Right lobe of liver (tissue), 6 donors: ENCODE measurements at places on chromosomes 16 and 17.
A peak's percentile ranks its signal among the peaks of the same experiment; 100 is the strongest.

DNA sequence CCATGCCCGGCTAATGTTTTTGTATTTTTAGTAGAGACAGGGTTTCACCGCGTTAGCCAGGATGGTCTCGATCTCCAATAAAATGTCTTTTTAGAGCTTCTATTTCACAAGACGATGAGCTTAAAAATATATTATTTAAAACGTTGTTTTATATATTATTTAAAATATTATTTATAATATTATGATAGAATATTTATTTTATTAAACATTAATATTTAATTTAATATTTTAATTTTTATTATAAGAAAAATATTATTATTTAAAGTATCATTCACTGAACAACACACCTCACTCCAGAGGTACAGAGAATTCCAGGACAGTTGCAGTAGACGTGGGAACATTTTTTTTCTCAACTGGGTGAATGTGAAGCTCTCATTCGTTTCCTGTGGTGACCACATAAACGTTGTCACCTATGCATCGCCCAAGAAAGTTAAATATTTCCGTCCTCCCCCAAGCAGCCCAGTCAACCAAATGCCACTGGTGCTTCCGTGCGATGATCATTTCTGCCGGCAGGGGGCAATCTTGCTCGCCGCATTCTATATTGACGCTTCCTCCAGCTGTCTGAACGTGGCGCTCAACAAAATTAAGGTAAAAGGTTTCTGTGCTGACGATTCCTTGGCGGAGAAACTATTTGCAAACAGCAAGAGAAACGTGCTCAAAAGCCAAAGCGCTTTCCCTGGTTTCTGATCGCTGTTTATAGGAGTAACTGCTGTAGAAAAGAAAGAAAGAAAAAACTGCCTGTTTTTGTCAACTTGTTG is 41.7 kb upstream of the PRSS54 start:
- peak; percentile 81 for DNase-seq

DNA sequence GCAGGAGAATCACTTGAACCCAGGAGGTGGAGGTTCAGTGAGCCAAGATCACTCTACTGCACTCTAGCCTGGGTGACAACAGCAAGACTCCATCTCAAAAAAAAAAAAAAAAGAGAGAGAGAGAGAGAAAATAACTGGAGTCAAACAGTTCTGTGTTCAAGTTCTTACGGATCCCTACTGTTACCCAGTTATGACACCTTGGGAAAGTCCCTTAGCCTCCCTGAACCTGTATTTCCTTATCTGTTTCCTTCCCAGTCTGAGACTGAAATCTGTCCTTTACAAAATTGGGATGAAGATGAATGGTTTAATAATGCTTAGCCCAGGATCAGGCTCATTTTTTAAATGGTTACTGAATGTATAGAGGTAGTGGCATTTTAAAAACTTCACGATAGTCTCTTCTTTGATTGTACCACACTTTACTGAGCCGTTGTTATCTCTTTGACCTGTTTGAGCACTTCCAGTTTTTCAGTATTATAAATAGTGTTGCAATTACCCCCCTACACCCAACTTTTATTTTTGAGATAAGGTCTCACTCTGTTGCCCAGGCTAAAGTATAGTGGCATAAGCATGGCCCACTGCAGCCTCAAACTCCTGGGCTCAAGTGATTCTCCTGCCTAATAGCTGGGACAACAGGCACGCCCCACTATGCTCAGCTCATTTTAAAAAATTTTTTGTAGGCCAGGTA is 17.1 kb downstream of the ZNF768 start:
- no peak for DNase-seq

DNA sequence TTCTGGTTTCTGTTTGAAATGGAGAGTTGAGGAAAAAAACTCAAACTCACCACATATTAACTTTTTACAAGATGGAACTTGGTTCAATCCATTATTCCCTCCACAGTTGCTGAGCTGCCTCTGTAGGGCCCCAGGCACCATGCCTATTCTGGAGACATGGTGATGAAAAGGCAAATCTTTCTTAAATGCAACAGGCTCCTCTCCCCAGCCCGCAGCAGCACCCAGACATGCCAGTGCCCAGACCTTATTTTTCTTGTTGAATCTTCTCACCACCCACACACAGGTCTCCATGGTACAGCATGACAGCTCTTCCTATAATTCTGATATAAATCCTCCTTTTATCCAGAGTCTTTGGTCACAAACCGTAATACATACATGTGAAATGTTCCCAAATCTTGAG is 7.6 kb downstream of the CYTH1 start:
- no peak for DNase-seq

DNA sequence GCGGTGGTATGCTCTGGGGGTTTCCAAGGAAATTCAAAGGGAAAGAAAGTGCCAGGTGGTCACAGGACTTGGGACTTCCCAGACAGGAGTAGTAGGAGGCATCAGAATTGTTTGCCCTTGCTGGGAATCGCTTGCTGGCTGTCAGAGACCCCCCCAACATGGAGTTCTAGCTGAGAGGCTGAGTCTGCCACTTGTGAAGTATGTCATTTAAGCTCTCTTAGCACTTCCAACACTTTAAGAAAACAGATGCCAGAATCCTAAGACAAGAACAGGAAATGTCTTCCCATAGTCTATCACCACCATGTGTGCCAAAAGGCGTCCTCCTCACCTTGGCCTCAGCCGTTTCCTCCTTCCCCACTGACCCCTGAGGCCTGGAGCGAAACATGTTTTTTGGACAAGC is 193.8 kb upstream of the IRX3 start:
- DNase-seq: no peak

DNA sequence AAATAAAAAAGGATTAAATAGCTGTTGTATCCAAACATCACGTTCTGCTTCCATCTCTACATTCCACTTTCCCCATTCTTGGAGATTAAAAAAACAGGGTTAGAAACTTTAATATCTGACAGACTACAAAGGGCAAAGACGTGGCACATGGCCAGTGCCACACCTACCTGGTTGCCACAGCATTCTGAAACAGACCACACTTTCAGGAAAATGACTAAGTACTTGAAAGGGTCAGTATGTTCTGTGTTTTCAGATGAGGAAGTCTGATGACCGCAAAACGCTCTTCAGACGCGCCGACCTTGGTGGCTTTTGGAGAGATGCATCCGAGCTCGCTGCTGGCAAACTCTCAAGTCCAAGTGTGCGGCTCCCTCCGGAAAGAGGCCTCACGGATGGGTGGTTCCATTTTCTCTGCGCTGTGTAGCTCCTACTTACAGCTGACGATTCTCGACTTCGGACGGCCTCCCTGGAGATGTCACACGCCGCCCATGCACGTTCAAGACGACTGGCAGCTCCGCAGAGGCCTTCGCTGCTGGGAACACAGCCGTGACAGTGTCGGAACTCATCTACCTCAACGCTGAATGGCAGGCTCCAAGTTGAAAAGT is 15.5 kb downstream of the MAP1LC3B start:
- DNase-seq: peak; percentile 55

- DNase-seq: no peak
Measured at GRCh38 chr16:62256406-62256805, 220.2 kb upstream of the CDH8 start.

GRCh38 chr16:16116841-16117240 is 106.5 kb downstream of the ABCC6 start:
- DNase-seq: no peak

- DNase-seq: no peak
Measured at GRCh38 chr16:24123275-24123674, 132.9 kb upstream of the CACNG3 start.

DNA sequence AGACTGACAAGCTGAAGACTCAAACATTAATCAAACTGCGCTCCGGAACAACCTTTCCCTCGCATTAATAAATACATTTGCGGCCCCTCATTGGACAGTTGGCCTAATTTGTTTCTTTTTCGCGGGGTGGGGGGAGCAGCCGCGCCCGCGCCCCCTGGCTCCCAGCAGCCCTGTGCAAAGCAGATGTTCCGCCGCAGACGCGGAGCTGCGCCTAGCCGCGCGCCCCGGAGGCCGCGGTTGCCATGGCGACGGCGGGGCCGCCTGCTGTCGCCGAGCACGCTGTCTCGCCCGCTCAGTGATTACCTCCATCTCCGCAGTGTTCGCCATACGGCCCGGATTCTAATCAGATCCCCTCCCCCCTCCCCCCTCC is 25.5 kb downstream of the COPZ2 start:
- DNase-seq: peak; percentile 50

DNA sequence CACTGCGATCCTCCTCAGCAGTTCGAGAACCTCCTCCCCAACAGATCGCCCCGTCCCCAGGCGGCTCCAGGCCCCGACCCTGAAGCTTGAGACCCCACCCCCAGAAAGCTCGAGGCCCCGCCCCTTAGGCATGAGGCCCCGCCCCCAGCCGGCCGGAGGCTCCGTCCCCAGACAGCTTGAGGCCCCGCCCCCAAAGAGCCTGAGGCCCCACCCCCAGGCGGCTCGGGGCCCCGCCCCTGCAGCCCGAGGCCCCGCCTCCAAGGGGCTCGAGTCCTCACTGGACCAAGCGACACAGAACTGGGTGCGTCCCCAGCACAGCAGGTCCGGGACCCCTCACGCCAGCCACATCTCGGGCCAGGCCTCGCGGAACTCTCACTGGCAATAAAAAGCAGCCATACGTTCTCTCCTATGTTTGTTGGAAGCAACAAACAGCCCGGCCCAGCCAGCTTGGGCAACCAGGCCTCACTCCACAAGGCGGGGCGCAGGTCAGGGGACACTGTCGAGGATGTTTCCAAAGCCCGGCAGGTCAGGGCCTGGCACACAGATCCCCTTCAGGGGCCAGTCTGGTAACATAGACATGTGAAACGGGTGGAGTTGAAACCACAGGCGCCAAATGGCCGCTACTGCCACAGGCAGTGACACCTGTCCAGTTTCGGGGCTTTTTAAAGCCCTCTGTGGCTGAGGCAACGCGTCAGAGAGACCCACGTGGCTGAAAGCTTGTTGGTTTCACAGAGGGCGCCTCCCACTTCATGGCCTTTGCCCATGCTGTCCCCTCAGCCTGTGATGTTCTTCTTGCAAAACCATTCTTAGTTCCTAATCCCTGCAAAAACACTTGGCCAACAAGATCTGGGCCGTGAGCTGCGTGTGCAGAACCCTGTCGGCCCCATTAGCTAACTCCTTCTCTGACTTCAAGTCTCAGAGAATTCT is 224.2 kb downstream of the PARN start:
- peak; percentile 47 for DNase-seq

GRCh38 chr16:53541326-53541725 is 38.3 kb upstream of the AKTIP start:
- no peak for DNase-seq

DNA sequence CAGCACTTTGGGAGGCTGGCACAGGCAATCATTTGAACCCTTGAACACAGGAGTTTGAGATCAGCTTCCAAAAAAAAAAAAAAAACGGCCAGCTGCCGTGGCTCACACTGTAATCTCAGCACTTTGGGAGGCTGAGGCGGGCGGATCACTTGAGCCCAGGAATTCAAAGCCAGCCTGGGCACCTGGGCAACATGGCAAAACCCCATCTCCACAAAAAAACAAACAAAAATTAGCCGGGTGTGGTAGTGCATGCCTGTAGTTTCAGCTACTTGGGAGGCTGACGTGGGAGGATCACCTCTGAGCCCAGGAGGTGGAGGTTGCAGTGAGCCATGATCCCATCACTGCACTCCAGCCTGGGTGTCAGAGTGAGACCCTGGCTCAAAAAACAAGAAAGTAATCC is 39.0 kb downstream of the GRB2 start:
- no peak for DNase-seq
